ENCODE measurements at places on chromosomes 2 and 18. TPM values are rescaled to one million over a fixed set of nuclear protein-coding genes. Genes with fewer than 3 reads are reported as not detected.

GRCh38 chr2:147862859-147863516 is 18.2 kb downstream of the ACVR2A start:
- no peak for DNase-seq

GRCh38 chr2:61700464-61700863 is 153.4 kb downstream of the FAM161A start:
- DNase-seq: no peak

- DNase-seq: no peak
Measured at GRCh38 chr2:120771111-120771780, 35.6 kb downstream of the GLI2 start.

Gene TSPYL6
- total RNA-seq: not detected

Gene CPO
- total RNA-seq: 1.6 TPM

- DNase-seq: no peak
Measured at GRCh38 chr18:55124078-55124763, 165.0 kb upstream of the CCDC68 start.

Measured in breast epithelium (tissue), 4 donors.